ENCODE measurements at places on chromosomes 5 and 9.
A peak's percentile ranks its signal among the peaks of the same experiment; 100 is the strongest.

- DNase-seq, result no peak
Observed at GRCh38 chr9:99259231-99259918, 37.3 kb downstream of the SEC61B start.

DNA sequence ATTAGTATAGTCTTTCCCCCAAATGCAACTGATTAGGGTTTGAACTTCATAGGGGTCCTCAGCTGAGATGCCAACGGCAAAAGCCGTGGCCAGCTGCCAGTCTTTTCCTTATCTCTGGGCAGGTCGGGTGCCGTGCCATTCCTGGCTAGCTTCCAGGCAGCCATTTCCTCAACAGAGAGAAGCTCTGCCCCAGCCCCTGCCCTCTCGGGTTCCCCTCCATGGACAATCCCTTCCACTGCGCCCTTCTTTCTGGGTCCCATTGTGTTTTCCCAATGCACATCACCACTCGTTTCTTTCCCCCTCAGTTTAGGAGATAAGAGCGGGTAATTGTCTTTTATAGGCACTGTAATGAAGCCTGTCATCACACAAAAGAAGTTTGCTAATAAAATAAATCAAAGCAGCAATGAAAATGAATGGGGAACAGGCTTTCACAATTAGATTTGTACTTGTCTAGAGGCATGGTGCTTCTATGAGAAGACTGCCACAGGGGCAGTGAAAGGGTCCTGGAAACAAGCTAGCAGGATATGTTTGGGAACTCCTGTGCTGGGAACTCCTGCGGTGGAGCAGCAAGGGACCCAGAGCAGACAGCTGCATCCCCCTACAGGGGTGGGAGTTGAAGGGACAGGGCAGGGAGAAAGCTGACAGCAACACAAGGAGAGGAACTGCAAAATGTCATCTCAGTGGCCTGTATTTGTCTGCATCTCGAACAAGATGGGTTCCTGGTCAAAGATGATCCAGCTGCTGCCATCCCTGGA lies 48.0 kb upstream of the SAP30L start:
- no peak for DNase-seq

- DNase-seq, result no peak
Observed at GRCh38 chr5:43046474-43046873, 6.4 kb upstream of the ANXA2R start.

DNA sequence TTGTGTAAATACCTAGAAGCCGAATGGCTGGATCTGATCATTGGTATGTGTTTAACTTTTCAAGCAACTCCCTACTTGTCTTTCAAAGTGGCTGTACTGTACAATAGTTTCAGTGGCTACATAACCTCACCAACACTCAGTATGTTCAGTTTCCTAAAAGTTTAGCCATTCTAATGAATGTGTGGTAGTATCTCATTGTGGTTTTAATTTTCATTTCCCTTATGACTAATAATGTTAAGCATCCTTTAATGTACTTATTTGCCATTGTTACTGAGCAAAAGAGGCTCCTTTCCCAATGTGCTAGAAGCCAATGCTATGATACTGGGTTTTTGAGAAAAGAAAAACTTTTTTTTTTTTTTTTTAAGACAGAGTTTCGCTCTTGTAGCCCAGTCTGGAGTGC lies 27.8 kb upstream of the ALDOB start:
- no peak for DNase-seq

GRCh38 chr9:91898451-91899218 lies 51.4 kb downstream of the ROR2 start:
- peak; percentile 1 for DNase-seq

Measured in trophoblast cell (in vitro differentiated cells and primary cell).